ENCODE measurements at places on chromosomes 2 and 18.

DNA sequence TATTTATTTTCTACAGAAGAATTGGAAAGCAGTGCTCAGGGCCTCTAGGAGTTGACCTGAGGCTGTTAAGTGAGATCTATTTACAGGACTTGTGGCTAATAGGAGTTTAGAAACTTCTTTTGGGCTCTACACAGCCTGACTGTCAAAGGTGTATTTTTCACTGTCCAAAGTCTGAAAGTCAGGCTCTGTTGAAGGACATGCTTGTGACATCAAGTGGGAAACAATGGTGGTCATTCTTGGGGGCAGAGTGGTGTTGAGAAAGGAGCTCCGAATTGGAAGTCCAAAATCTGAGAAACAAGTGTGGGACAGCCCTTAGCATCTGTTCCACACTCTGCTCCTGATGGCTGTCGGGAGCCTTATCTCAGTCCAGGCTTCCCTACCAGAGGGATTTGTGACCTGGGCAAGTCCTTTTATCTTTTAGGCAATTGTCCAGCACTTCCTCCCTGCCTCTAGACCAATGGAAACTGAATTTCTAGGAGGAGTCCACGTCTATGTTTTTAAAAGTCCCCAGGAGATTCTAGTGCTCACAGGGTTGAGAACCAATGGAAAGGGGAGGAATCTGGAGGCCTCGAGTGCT lies 76.4 kb downstream of the LIPG start:
- no peak for DNase-seq

DNA sequence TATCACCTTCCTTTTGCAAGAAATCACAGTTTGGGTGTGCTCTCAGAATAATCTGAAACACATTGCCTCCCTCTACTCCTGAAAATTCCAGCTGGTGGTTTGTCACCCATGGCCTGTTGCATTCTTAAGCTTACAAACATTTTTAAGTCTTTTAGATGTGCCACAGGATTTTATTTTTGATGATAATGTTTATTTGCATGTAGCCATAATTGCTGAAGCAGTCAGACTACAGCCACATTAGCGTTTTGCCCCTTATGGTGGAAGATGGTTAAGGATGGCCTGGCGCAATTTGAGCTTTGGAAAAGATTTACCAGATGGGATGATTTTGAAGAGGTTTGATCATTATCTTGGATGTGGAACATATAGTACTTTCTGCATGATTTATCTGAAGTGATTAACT lies 439.5 kb downstream of the MEIS1 start:
- no peak for DNase-seq

DNA sequence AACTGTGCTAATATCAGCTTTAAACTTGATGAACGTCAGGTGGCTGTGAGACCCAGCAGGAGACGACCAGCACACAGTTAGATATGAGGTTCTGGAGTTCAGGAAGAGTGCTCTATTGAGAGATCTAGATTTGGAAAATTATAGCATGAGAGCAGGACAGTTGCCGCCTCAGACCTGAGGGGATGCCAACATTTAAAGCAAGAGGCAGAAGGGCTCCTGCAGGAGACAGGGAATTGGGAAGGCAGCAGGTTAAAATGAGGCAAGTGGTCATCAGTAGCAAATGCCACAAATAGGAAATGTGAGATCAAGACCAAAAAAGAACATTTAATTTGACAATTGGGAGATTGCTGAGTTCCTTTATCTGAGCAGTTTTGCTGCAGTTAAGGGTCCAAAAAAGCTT lies 471.9 kb downstream of the TGIF1 start:
- DNase-seq, result no peak

DNA sequence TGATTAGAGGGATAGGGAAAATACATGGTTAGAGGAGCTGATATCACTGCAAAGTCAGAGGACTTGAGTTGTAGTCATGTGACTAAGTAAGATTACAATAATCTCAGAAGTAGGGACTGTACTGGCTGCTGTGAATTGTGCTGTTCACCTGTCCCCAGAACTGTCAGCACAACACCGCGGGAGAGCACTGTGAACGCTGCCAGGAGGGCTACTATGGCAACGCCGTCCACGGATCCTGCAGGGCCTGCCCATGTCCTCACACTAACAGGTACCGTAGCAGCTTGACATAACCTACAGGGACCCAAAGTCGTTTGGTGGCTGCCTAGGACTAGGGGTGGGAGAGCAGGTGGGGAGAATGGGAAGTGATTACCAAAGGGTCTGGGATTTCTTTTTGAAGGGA lies 132.8 kb upstream of the TTC39C start:
- no peak for DNase-seq

GRCh38 chr18:58026395-58026794 lies 17.6 kb upstream of the NEDD4L start:
- DNase-seq, result no peak

DNA sequence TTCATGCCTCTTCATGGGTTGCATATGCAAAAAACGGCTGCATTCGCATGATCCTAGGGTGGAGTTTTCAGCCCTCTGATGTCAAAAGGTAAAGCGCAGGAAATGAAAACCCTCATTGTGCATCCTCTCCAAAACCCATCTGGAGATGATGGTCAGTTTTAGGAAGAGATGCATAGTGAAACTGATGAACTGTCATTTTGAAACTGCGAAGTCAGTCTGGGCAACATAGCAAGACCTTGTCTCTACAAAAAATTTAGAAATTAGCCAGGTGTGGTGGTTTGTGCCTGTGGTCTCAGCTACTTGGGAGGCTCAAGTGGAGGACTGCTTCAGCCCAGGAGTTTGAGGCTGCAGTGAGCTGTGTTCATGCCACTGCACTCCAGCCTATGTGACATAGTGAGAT lies 2.5 kb upstream of the TTLL4 start:
- DNase-seq, result no peak

DNA sequence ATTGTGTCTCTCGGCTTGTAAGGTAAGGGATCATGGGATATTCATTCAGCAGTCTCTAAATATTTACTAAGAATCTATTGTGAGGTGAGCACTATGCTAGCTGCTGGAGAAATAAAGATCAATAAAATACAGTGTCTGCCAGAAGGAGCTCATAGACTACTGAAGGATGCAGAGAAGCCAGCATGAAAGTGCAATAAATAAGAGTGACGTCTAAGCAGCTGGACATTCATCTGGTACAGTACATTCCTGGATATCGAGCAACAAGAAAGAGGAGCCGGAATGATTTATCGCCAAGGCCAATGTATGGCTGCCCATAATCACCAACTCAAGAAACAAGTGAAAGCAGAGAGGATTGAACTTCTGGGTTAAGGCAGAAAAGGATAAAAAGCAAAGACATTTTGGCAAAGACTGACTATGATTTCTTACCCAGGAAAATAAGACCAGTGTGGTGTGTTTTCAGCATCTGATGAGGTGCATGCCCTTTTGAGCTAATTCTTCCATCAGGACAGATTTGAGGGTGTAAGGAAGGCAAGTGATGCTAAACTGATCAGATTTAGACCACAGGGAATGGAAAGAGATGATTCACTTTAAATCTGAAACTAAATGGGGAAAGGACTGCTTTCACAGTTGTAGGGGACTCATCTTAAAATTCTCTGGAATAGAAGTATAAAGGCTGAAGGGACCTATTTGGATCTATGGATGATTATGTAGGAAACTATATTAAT lies 18.7 kb upstream of the LMAN1 start:
- DNase-seq, result no peak

GRCh38 chr2:69428981-69429380 lies 8.3 kb downstream of the NFU1 start:
- no peak for DNase-seq

GRCh38 chr2:112767693-112768330 lies 3.4 kb upstream of the CKAP2L start:
- peak; percentile 42 for DNase-seq

DNA sequence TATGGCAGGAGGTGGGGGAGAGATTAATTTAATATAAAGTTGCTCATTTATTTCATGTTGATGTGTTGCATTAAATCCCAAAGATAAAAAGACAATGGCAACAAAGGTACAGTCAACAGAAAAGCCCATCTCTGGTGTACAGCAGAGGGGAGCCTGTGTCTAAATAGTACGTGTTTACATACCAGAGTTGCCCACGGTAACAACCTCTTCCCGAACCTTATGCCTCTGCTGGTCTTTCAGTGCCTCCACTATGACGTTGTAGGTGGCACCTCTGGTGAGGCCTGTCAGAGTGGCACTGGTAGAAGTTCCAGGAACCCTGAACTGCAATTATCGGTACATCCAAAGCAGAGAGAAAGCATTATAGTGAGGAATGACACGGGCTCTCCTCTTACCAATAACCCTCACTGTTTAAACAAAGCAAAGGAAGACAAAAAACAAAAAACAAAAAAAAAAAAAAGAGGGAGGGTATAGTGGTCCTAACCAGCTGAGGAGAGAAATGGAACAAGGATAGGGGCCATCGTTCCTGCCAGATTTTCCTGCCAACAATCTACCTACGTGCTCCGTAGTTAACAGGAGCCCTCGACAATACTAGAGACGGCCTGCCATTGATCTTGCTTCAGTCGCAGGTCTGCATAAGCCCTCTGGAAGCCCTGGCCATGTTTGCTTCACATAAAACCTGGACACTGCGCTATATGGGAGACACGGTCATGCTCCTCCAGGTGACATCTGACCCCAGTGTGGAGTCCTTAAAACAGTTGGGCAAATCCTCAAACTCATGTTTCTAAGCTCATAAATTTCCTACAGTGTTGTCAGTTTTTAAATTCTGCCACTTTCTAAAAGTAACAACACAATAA lies 58.5 kb downstream of the ATIC start:
- DNase-seq, result no peak

Data from CD8-positive, alpha-beta T cell (primary cell).